ENCODE measurements at places on chromosomes 16 and 17. TPM values are rescaled to one million over a fixed set of nuclear protein-coding genes. Genes with fewer than 3 reads are reported as not detected.

GRCh38 chr16:58063377-58064076, 38.0 kb downstream of the MMP15 start:
- no peak for DNase-seq

GRCh38 chr16:82782715-82783251, 156.0 kb downstream of the CDH13 start:
- DNase-seq, result peak; percentile 77

- no peak for DNase-seq
These were observed 7.9 kb downstream of the KCTD5 start for GRCh38 chr16:2689968-2690801.

P2RX5 gene
- total RNA-seq, result 45.0 TPM

P2RX1 gene
- 0.59 TPM for total RNA-seq

All from gastrocnemius medialis (tissue), 4 donors.